Spleen (tissue), 13 donors: ENCODE measurements at places on chromosomes 2 and 18. TPM values are rescaled to one million over a fixed set of nuclear protein-coding genes. Genes with fewer than 3 reads are reported as not detected.

The CNTNAP5 gene
- polyA plus RNA-seq, result not detected

The ANKMY1 gene
- polyA plus RNA-seq, result 8.1 TPM

The RAB27B gene
- polyA plus RNA-seq, result 0.54 TPM

The MRPS9 gene
- polyA plus RNA-seq, result 28.7 TPM

The NPHP1 gene
- 1.8 TPM for polyA plus RNA-seq

The MOGAT1 gene
- not detected for polyA plus RNA-seq

The FABP1 gene
- polyA plus RNA-seq, result 0.15 TPM

The CRYGD gene
- polyA plus RNA-seq, result not detected

The PRR30 gene
- not detected for polyA plus RNA-seq

The SERPINB4 gene
- polyA plus RNA-seq, result 0.09 TPM

The FIGN gene
- polyA plus RNA-seq, result 0.50 TPM

The ITGB6 gene
- not detected for polyA plus RNA-seq

The REEP1 gene
- polyA plus RNA-seq, result 0.57 TPM

The TXNDC2 gene
- polyA plus RNA-seq, result not detected
